ENCODE measurements at places on chromosomes 7 and 10.

DNA sequence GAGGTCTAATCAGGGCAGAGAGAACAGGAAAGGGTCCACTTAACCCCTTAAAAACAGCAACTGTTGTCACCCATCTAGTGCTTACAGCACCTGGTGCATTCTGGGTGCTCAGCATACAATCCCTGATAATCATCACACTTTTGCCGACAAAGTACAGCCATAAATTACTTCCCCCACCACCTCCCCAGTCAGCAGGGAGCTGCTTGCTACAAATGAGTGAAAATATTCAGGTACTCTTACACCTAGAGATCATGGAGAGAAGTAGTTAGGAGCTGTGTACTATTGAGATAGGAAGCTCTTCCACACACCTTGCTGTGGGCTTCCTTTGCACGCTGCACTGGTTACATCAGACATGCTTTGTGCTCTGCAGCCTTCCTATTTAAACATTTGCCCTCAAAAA lies 723.5 kb upstream of the GALNT17 start:
- DNase-seq, result no peak

DNA sequence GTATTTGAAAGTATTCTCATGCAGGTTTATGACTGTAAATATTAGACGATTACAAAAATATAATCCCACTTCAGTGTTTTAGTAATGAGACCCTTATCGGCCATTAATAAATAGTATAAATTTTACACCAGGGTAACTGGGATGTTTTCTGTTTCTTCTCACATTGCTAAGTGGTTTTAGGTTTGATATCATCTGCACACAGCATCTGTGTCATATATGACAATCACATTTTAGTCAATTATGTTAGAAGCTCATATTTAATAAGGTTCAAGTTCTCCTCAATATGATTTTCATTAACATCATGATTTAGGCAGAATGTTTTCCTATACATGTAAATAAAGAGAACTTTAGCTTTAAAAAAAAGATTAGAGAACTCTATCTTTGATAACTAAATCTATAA lies 66.8 kb downstream of the ATAD1 start:
- DNase-seq, result no peak

DNA sequence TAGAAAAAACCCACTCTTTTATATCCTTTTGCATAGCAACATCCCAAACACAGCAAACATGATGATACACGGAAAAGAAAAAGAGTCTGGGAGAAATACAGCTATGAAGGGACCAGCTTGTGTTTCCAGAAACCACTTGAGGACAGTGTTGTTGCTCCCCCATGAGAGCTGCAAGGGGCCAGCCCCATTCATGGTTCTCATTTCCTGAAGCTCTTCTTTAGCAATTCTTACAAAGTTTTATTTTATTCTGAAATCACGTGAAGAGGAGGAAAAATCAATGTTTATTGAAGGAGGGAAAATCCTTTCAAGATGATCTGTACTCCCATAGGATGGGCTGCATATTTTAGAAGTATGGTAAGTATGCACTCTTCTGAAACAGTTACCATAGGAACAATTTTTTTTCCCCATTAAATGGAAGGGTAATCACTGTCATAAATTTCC lies 17.5 kb upstream of the PRTFDC1 start:
- no peak for DNase-seq

- DNase-seq, result no peak
Measured at GRCh38 chr7:128879939-128880746, 17.5 kb downstream of the ATP6V1F start.

DNA sequence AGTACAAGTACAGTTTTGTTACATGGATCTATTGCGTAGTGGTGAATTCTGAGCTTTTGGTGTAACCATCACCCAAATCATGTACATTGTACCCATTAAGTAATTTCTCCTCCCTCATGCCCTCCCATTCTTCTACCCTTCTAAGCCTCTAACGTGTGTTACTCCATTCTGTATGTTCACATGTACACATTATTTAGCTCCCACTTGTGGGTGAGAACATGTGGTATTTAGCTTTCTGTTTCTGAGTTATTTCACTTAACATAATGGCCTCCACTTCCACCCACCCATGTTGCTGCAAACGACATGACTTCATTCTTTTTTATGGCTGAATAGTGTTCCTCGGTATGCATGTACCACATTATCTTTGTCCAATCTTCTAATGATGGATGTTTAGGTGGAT lies 251.3 kb downstream of the CAMK1D start:
- no peak for DNase-seq

DNA sequence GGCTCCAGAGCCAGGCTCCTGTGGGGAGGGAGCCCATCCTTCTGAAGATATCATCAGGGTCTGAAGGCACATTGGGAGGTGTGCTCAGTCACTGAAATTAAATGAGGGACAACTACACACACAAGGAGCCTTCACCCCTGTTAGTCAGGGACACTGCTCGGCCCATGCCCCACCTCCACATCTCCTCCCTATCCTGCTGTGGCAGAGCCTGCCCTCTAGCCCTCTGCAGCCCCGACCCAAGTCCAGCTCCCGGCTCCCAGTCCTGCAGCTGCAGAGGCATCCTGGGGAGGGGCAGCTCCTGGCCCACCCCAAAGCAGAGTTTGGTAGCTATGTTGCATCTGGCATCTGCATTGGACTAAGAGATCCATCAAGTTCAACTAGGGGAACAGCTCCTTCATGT lies 136.3 kb downstream of the ZNF248 start:
- no peak for DNase-seq
